Stimulated activated CD4-positive, alpha-beta T cell treated with anti-CD3 and anti-CD28 coated beads, Interleukin-1b, Interleukin-23, amount 100 ng/mL, for 1 hour (primary cell): ENCODE measurements at places on chromosomes 3 and 15.

DNA sequence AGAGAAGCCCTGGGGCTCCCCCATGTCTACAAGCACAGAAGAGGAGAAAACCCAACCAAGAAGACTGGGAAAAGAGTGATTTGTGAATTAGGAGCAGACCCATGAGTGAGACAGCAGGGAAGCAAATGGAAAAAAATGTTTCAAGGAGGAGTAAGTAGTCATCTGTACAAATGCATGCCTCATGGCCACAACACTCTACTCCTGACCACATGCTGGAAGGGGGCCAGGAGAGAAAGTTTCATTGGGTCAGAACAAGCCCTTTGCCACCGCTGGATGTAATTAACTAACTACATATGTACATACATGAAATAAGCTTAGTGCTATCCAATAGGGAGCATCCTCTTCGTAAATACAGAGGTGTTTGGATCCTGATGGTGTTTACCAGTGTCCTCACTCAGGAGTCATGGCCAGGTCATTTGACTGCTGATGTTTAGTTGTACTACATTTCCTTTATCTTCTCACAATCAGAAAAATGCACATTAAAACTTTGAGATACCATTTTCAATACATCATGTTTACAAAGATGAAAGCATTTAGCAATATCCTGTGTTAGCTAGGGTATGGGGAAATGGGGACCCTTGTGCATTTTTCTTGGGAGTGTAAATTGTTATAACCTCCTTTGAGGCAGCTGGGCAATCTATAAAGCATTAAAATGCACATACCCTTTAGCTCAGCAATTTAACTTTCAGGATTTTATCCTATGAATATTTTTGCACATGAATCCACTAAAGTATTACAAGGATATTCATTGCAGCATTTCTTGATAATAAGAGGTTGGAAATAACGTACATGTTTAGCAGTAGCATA, 27.1 kb downstream of the CLRN1 start:
- DNase-seq, result no peak

- DNase-seq, result no peak
Observed at GRCh38 chr3:64049136-64049535, 25.8 kb upstream of the PSMD6 start.

DNA sequence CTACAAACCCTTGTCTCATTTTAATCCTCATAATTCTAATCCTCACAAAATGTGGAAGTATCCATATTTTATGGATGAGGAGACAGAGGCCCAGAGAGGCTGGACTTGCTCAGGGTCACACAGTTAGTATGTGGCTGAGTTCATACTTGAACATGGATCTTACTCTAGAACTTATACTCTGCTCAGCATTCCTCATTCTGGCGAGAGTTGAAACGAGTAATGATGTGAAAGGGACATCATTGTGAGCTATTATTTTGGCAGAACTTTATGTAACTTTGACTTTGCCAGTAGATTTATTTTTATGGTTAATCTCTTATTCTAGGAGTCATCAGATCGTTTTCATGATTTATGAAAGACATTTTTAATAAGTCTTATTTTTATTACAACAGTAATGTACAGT, 17.5 kb downstream of the AKAP13 start:
- no peak for DNase-seq

DNA sequence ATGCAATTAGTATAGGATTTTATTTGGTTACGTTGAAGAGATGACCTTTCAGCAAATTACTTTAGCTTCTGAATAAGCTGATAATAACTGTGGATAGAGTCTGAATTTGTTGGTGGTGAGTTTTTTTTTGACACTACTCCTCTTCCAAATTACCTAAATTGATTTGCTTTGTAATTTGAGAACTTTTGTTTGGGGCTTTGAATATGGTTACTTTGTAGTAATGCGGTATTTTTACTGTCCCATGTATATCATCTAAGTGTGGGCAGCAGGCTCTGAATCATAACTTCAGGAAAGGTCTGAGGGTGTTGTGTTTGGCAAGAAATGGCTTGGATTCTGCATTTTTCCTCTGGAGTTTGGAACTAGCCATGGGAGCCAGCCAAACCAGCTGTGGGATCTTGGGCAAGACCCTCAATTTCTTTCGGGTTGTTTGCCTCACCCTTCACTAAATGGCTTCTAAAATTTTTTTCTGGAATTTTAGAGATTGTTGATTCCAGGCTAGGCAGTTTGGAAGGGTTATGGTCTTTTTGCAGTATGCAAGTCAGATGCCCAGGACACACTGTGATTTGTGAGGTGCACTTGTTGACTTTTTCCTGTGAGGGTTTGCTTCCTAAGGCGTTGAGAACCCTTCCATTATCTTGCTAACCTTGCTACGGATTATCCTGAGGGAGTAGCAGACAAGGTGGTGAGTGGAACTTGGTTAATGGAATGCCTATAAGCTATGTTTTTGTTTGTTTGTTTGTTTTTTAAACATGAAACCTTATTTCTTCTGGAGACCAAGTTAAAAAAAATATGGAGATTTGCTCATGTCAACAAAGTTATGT, 10.4 kb downstream of the PTPRG start:
- DNase-seq, result no peak

GRCh38 chr3:148073721-148074456, 623.8 kb upstream of the AGTR1 start:
- no peak for DNase-seq
